Activated CD4-positive, alpha-beta T cell treated with anti-CD3 and anti-CD28 coated beads, Interleukin-10, Interleukin-2, amounts not matched to agents 100 ng/mL and 50 ng/mL, durations not matched to agents 16 hours and 8 hours (primary cell): ENCODE measurements at places on chromosomes 2 and 18.
A peak's percentile ranks its signal among the peaks of the same experiment; 100 is the strongest.

DNA sequence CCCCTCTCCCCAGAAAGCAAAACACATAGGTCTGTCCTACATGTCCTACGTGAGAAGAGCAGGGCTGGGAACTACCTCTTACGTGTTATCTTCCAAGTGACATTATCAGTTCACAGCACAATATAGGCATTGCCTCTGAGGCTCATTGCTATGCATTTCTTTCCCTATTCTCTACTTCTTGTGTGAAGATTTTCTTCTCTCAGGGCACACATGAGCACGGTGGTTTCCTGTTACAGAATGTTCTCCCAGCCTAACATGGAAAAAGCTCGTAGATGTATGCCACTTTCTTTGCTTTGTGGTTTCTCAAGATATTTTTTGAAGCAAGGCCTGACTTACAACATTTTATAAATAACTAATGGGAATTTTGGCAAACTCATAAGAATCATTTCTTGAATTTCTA lies 19.4 kb upstream of the DSC3 start:
- DNase-seq = no peak

- no peak for DNase-seq
These were observed 18.6 kb upstream of the ZNF532 start for GRCh38 chr18:58845928-58846724.

DNA sequence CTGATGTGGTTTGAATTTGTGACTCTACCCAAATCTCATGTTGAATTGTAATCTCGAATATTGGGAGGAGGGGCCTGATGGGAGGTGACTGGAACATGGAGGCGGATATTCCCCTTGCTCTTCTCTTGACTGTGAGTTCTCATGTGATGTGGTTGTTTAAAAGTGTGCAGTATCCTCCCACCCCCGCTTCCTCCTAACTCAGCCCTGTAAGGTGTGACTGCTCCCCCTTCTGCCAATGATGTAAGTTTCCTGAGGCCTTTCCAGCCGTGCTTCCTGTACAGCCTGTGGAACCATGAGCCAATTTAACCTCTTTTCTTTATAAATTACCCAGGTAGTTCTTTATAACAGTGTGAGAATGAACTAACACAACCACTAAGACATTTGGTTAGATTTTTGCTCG lies 458.4 kb downstream of the THSD7B start:
- DNase-seq = no peak

- DNase-seq = no peak
These were observed 42.5 kb upstream of the NFATC1 start for GRCh38 chr18:79353267-79353666.

DNA sequence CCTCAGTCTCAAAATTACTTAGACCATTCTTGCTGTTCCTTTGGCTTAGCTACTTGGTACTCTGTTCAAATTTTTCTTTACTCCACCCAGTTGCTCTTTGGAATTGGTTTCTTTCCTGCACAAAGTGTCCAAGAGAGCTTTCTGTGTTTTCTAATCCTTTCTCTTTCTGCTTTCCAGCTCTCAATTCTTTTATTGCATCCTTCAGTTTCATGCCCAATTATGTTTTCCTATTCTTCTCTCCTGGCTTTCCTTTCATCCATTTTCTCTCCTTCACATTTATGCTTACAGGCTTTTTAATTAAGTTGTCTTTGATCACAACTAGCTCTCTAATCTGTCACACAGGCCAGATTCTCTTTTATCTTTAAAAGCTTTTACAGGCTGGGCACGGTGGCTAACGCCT lies 38.2 kb downstream of the UBR3 start:
- no peak for DNase-seq

DNA sequence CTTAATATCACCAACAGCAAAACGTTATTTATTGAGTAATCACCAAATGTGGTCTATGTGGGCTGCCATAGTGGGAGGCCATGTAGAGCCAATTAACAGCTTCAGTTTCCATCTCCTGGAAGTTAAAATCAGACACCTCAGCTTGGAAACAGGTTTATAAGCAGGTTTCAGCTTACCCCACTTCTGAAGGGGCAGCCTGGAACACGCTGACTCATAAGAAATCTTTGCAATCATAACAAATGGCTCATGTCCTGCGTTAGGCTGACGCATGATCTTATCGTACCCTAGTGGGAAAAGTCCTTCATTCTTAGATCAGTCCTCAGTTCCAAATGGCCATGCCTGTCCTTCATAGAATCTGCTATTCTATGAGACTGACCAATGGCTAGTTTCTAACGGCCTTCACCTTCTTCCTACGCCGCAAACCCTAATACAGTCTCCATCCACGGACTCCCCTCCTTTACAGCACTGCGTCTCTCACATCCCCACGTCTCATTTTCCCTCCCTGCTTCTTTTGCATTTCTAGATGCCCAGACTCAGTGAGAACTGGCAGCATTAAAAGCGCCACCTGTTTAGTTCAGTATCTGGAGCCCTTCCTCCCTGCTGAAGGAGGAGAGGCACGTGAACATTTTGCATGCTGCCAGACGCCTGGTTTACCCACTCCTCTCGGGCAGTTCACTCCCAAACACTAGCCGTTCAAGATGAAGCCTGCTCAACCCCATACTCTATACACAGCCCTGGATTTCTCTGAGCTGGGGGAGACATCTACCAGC lies 24.2 kb upstream of the BZW1 start:
- DNase-seq = peak; percentile 69

DNA sequence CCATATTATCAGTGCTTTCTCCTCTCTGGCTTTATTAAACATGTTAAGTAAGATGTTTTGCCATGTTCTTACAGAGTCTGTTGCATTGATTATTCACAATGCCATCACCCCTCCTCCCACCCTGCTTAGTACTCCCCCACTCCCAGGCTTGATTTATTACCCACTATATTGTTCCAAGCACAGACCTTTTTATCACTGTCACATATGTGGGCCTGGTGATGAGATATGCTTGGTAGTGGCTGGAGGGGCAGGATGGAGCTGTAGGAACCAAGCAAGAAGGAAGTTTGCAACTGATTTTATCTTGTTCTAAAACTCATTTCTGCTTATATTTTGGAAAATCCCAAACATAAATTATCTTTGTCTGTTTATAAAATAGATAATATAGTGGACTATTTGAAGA lies 748.2 kb upstream of the CELF4 start:
- no peak for DNase-seq

GRCh38 chr2:175147186-175147585 lies 20.8 kb downstream of the ATF2 start:
- no peak for DNase-seq

DNA sequence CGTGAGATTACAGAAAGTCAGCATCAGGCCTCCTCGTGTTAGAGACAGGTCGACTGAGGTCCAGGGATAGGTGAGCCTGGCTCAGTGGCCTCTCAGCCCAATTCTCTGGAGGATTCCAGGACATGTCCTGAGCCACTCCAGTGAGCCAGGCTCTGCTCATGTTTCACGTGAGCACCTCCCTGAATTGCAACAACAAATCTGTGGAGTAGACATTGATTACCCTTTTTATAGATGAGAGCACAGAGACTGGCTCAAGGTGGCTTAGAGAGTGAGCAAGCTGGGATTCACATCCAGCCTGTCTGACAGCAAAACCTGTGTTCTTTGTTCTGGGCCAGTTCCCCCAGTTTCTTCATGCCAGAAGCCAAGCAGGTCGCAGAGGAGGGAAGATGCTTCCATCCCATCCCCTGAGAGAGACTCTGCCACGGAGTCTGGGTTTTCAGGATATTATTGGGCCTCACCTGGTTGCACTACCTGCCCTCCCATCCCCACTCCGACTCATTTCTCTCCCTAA lies 46.4 kb downstream of the HS1BP3 start:
- DNase-seq = no peak

GRCh38 chr2:132904142-132904842 lies 234.3 kb upstream of the LYPD1 start:
- no peak for DNase-seq

DNA sequence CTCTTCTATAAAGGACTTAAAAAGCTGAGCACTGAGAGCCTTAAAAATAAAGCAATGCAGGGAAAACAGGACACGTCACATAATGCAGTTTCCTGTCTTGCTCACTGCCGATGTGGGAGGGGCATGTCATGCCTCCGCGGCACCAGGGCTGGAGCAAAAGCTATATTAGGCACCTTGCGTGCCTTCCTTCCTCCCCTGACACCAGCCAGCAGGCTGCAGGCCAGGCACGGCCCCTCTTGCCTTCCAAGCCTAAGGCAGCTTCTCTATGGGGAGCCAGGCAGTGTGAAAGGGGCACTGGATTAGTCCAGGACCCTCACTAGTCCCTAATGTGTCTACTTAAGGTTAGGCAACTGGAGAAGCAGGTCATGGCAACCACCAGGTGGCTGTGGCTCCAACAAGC lies 26.3 kb downstream of the MRPL35 start:
- DNase-seq = peak; percentile 59

- peak; percentile 13 for DNase-seq
These were observed 770 bp downstream of the ZNF396 start for GRCh38 chr18:35376393-35376741.

DNA sequence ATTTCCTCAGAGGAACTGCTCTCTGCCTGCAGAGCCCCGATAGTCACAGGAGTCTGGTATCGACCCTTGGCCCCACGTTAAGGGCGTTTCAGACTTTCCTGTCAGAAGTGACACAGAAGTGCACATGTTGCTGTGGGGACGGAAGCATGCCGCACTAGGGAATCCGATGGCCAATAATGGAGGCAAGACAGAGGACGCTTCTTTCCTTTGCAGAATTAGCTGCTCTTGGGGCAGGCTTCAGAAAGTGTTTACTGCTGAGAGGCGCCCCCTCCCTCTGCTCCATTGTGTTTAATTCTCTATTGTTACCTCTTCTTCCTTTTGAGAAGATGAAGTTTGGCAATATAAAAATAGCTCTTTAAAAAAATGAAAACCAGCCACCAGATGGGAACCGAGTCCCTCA lies 118.6 kb upstream of the EML6 start:
- DNase-seq = no peak

DNA sequence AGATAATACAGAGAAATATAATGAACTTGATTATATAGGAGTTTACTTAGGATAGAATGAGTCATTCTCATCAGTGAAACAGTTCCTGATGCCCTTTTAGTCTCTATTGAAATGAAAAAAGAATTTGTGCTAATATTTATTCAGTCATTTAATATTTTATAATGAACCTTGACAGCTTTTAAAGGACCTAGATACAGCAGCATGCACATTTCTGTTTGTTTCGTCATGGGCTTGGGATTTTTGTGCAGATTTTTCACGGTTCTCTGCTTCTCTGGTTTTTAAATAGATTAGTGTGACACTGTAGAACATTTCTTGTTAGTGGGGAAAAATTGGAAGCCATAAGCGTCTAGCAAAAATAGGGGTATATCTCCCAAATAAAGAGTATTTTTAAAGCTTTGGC lies 60.7 kb downstream of the NABP1 start:
- DNase-seq = no peak

GRCh38 chr2:173872714-173873113 lies 92.5 kb downstream of the SP3 start:
- DNase-seq = no peak

- no peak for DNase-seq
These were observed 147.8 kb upstream of the SRD5A2 start for GRCh38 chr2:31728406-31729064.

- DNase-seq = no peak
These were observed 207.0 kb downstream of the CYP26B1 start for GRCh38 chr2:71940695-71941094.

- no peak for DNase-seq
These were observed 804.4 kb upstream of the CELF4 start for GRCh38 chr18:38369772-38370690.

DNA sequence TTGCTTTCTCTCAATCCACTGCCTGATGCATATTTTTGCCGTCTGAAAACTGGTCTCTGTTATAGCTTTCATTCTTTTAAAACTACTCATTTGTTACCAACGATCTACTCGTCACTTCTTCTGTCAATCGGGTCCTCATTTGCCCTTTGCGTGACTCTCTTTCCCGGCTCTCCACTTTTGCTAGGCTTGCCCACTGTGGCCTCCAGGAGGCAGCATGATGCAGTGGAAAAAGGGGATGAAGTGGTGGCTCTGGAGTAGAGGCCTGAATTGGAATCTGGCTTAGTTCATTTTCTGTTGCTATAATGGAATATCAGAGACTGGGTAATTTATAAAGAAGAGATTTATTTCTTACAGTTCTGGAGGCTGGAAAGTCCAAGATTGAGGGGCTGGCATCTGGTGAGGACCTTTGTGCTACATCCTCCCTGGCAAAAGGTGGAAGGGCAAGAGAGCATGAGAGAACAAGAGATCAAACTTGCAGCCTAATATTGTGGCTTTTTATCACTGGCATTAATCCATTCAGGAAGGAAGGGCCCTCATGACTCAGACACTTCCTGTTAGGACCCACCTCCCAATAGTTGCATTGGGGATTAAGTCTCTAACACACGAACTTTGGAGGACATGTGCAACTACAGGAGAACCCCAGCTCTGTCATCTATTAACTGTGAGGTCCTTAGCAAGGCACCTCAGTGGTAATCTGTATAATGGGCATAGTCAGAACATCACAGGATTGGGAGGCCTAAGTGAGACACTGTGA lies 15.4 kb downstream of the GDF7 start:
- no peak for DNase-seq

DNA sequence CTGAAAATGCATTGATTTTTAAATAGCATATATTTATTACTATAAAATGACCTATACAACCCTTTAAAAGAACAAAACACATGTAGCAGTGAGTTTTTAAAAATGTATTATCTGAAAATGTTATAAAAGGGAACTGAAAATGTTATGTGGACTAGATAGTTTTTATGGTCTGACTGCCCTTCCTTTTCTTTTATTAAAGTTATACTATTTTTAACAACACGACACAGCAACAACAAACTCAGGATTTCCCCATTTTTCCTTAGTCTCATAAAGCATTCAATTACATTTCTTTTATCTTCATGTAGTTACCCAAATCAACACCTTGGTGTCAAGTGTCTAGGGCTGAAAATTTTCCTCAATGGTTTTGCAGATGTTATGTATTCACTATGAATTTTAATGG lies 132.8 kb upstream of the TMEFF2 start:
- DNase-seq = no peak

DNA sequence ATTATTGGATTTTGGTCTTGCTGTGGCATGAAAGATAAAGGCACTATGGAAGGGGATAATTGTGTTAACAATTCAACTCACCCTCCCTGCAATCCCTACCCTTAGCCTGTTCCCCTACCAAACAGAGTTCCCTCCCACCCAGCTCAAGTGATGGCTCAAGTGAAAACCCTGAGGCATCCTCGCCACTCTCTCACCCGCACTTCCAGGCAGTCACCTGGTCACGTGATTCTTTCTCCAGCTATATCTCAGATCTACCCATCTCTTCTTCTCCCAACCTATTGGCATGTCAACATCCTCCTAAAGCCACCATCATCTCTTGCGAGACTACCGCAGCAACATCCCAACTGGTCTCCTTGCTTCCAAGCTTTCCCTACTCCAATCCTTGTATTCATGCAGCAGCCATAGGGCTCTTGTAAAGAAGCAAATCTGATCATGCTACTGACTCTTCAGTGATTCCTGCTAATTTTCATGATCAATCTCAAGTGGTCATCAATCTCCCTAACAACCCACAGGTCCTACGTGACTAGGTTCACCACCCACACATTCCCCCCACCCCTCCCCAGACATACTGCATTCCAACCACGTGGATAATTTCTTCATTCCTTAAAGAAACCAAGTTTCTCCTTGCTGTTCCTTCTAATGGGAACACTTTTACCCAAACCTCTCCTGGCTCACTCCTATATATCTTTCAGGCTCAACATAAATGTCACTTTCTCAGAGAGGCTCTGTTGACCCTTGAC lies 66.7 kb downstream of the MBD2 start:
- no peak for DNase-seq
